Type B pancreatic cell (in vitro differentiated cells): ENCODE measurements at places on chromosomes 11 and 22. TPM values are rescaled to one million over a fixed set of nuclear protein-coding genes. Genes with fewer than 3 reads are reported as not detected.

DNA sequence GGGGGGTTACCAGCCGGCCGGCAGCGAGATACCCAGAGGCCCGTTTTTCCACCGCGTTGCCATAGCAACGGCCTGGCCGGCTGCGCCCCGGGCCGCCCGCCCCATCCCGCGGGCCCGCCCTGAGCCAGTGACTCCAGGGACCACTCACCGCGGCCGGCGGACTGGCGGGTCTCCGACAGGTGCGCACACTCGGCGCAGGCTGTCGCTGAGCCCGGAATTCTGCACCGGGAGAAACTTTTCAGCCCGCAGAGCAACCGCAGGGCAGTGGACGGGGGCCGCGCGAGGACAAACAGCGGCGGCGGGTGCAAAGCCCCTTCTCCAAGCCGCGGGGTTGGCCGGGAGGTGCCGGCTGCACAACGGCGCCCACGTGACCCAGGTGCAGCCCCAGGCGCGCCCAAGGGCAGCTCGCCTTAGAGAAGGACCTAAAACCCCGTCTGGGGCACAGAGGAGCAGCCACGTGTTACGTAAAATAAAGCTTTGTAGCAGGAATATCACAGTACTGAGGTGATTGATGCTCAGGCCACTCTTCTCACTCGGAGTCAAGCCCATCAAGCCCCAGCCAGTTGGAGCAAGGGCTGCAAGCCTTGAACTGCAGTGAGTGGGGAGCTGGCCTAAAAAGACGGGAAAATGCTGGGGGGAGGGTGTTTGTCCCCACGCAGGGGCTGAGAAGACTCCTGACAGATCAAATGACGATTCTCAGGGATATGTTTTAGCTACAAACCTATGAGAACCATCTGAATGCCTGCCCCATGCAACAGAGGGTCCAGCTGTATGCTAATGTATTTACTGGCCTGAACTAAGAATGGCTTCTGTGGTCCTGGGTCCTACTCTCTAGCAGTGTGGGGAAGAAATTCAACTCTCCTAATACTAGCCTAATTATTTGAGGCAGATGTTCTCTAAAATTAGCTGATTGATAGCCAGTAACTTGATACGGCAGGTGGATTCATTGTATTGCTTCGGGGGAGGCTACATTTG is at the start of gene STK33:
Gene STK33 (minus strand): TSS at position 294 of the 975 bp plus-strand sequence. CDS start 119,323 bp downstream, outside the sequence.
- peak; percentile 81 for DNase-seq

DNA sequence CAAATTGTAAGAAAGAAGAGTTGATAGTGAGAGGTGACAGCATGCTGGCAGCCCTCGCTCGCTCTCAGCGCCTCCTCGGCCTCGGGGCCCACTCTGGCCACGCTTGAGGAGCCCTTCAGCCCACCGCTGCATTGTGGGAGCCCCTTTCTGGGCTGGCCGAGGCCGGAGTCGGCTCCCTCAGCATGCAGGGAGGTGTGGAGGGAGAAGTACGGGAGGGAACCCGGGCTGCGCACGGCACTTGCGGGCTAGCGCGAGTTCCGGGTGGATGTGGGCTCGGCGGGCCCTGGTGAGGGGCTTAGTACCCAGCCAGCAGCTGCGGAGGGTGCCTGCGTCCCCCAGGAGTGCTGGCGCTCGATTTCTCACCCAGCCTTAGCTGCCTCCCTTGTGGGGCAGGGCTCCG is 539.7 kb upstream of the CCDC179 start:
- DNase-seq, result no peak

DNA sequence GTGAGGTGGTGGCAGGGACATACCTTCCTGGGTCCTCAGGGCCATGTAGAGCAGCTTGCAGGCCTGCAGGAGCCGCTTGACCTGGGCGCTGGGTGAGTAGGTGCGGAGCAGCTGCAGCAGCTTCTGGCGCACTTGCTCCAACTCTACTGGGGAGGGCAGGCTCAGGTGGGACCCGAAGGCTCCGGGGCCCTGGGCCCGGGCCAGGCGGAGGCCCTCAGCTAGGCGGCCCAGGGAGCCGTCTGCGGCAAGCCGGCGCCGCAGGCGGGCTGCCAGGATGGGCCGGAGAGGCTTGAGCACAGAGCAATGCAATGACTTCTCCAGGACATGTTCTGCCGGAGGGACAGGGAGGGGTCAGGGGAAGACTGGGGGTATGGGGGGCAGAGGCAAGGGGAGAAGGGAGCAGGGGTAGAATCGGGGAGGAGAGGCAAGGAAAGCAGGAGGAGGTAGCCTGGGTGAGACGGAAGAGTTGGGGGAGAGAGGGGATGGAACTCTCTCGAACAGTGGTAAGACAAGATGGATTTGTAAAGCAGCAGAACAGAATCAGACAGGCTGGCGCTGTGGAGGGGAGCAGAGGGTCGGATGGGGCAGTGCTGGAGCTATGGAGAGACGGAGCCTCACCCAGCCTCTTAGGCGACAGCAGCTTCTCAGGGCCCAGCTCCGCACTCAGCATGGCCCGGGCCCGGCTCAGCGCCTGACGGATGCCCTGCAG is 2.2 kb downstream of the RIN1 start:
- DNase-seq, result no peak

DNA sequence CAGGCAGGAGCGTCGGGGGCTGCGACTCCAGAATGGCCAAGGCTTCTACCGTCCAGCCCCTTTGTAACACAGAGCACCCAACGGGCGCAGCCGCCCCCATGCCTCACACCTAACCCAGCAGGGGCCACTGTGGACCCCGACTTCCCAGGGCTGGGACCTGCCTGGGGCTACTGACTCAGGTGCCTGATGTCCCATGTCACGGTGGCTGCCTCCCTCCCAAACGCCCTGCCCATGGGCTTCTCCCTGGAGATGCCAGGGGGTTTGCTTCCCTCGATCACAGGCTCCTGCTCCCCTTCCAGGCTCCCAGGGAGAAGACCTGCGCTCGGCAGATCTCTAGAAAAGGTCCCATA is 84.0 kb downstream of the MYEOV start:
- no peak for DNase-seq

Gene INS
- total RNA-seq, result 1,584 and 3,976 TPM in 2 replicates

Gene ZBTB16
- 2.6 and 11.9 TPM in 2 replicates for total RNA-seq

Gene OR51I1
- total RNA-seq, result not detected in 2 replicates
